ENCODE measurements at places on chromosomes 13 and 19. TPM values are rescaled to one million over a fixed set of nuclear protein-coding genes. Genes with fewer than 3 reads are reported as not detected.

Gene ZNF599
- total RNA-seq, result 4.2 TPM

Gene GFY
- total RNA-seq, result not detected

Gene TGFB1
- 3.2 TPM for total RNA-seq

Gene ZNF91
- total RNA-seq, result 17.0 TPM

Gene CD177
- total RNA-seq, result not detected

Gene SYNGR4
- total RNA-seq, result not detected
